ENCODE measurements at places on chromosomes 6 and 20.

DNA sequence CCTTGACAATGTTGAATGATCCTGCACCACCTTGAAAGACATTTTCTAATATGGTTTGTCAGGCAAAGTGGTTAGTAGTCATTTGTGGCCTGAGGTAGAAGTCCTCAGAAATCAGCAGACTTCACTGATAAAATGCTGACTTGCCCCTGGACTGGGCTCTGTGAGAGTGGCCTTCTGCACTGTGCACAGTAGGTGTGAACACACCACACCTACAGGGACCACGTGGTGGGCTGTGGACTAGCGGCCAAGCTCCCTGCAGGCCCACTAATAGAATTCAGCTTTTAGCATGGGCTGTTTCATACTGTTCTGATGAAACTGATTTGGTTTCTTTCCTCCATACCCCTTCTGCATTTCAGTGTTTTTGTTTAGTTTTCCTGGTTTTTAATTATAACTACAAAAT, 7.3 kb downstream of the BPHL start:
- DNase-seq = no peak

DNA sequence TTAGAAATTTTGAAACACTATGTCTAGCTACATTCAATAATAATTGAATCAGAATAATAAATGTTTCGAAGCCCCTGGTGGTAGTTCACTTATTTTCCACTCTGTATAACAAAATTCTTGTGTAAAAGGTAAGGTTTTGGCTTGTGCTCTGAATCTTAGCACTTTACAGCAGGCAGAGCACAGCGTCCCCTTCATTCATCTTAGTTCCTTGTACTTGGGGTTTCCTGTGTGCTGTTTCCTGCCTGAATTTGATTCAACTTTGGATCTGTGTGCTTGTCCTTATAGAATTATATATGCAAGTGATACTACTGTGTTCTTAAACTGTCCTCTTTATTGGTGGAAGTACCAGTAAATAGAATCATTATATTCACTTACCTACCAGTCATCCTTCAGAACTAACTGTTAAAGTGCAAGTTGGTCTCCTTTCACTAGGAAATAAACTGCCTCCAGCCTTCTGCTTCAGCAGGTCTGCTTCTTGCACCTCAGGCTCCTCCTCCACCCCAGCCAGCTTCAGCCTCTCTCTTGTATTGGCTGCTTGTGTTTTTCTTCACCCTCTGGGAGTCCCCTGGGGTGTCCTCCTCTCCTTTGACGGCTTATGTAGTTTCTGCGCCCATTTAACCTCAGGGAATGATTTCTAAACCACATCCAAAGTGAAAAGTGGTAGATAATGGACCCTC, 28.8 kb upstream of the TULP4 start:
- DNase-seq = no peak

DNA sequence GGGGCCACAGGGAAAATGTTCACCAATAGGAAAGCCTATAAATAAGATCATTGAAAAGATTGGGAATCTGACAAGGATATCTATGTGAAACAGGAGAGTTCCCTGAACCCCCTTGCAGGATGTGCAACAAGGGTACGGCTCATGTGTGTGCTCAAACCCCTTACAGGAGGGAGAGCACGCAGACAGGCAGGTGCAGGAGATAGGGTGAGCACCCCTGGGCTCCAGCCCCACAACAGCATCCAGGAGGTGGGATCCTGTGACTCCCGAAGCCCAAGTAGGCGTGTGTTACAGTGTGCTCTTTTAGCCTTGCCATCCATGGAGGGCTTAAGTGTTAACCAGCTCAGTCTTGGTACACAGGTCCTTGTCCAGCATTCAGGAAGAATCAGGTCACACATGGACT, 204.2 kb downstream of the BMP7 start:
- DNase-seq = no peak

DNA sequence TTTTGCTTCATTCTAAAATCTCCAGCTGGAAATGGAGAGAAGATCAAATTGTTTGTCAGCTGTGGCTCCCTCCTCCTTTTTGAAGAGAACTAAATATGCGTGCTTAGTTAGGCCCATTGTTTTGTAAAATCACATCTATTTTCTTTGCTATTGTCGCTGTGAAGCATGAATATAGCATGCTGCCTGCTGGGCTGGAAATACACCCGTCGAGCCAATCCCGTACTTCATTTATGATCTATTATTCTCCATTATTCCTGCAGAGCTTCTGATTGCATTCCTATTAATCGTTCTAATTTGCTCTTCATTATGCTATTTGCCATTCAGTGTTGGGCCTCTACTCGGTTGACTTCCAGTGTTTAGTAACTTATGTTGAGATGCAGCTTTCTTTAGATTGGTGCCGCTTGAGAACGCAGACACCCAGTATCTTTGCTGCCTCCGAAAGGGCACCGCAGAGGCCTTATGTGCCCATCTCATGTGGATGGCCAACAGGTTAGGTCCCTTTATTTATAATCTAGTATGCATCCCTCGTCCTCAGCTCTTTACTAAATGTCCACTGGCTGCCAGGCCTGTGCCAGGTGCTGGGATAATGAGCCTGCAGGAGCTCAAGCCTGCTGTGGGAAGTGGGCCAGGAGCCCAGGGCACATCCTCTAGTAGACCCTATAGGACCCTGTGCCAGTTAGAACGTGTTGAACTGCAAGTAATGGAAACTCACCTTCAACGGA, 45.6 kb downstream of the FAM50B start:
- DNase-seq = no peak

DNA sequence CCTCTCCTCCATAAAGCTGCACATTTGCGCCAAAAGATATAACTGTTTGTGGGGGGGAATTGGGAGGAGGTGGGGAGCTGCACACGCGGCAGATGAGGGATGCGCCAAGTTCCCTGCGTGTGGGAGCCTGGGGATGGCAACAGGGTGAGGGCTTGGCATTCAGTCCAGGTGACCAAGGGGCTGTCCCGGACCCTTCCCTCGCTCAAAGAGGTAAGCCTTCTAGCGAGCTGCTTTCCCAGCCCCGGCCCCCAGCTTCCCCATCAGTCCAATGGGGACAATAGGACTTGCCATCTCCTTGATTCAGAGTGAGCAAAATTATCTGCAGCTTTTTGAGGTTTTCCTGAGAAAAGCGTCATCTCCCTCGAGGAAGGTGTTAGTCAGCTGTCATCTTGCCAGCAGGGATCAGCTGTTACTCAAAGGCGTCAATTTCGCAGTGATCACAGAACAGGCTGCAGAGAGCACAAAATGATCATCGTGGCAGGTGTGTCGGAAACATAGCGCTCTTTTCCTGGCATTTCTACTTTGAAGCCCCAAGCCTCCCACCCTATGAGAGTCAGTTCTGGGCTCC, 21.3 kb downstream of the ZNF831 start:
- no peak for DNase-seq

DNA sequence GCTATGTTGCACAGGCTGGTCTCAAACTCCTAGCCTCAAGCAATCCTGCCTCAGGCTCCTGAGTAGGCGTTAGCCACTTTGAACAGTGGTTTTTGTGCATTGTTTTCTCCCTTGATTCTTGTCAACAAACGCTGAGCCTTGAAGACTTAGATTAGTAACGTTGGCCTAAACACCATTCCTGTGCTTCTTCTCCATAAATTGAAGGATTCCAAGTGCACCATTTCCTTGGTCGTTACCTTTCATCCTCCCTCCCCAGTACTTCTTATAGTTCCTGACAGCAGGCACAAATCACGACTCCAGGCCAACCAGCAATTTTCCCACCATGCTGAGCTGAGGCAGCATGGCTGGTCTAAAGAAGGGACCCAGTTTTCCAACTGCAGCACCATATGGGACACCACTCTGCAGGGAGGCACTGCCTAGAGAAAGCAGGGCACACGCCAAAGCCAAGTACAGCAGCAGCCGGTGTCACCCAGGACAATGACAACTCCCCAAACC, 8.9 kb downstream of the RPS10 start:
- DNase-seq = no peak

DNA sequence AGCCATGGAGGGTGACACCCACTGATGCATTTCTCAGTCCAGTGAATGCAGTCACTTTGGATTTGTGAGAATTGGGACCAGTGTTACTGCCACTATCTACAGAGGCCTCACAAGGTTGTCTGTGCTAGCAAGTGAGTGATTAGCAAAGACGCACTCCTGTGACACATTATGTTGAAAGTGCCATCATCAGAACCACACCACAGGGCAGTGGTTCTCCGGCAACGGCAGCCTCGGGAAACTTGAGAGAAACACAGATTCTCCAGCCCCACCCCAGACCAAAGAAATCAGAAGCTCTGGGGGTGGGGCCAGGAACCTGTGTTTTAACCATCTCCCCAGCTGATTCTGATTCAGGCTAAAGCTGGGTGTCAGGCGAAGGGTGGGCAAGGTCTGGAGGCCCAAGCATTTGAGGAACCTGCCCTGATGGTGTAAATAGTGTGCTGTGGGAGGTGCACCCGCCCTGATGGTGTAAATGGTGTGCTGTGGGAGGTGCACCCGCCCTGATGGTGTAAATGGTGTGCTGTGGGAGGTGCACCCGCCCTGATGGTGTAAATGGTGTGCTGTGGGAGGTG, 39.9 kb downstream of the TMEM242 start:
- no peak for DNase-seq

- DNase-seq = no peak
These were observed 13.2 kb downstream of the SYTL3 start for GRCh38 chr6:158662954-158663624.

DNA sequence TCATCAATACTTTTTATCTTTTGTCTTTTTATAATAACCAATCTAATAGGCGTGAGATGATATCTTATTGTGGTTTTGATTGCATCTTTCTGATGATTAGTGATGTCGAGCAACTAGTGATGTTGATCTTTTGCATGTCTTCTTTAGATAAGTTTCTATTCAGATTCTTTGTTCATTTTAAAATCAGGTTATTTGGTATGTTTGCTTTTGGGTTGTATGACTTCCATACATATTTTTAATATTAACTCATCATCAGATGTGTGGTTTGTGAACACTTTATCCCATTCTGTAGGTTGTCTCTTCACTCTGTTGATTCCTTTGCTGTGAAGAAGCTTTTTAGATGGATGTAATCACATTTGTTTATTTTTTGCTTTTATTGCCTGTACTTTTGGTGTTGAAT, 295.8 kb downstream of the BCKDHB start:
- no peak for DNase-seq

DNA sequence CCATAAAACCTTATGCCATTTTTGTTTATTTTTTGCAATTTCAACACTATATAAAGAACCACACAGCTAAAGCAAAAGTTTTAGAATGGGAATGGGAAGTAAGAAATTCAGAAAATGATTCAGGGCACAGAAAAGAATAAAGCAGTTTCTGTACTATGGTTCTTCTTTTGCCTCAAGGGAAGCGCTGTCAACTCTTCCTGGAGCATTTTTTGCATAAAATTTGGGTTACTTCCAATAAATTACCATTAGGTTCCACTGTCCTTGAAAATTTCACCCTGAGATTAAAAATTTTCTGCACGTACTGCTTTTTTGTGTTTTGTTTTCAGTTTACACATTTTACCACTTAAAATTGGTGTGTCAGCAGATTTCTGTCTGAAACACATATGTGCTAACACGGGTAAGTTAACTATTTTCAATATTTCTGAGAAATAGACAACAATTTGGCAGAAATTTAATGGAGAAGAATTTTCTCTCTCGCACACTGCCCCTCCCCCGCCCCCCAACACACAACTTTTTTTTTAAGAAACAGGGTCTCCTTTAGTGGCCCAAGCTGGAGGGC, 79.6 kb downstream of the ADAT2 start:
- DNase-seq = no peak

DNA sequence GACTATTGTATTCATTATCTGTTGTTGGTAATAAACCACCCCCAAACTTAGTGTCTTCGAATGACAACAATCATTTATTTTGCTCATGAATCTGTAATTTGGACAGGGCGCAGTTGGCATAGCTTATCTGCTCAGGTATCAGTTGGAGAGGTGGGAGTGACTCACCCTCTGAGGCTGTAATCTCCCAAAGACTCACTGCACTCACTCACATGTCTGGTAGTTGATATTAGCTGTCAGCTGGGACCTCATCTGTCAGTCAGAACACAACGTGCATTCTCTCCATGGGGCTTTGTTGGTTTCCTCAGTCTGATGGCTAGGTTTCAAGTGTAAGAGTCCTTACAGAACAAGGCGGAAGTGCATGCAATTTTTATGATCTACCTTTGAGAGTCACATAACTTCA, 219.0 kb upstream of the PRND start:
- no peak for DNase-seq

DNA sequence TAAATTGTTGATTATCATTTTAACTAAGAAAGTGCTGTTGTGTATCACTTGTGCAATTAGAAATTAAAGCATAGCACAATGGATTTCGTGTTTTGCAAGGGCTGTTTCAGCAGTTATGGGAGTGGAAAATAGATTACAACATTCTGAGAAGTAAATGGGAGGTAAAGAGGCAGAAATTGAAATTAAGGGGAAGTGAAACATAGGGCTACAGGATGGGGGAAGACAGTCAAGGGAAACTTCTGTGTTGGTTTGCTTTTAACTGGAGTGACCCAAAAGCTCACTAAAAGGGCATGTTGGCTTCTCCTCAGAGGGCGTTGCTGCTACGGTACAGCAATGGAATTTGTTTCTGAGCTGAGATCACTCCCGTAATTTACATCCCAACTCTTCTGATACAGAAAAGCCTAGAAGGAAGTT, 147.5 kb downstream of the BCAS1 start:
- DNase-seq = no peak

DNA sequence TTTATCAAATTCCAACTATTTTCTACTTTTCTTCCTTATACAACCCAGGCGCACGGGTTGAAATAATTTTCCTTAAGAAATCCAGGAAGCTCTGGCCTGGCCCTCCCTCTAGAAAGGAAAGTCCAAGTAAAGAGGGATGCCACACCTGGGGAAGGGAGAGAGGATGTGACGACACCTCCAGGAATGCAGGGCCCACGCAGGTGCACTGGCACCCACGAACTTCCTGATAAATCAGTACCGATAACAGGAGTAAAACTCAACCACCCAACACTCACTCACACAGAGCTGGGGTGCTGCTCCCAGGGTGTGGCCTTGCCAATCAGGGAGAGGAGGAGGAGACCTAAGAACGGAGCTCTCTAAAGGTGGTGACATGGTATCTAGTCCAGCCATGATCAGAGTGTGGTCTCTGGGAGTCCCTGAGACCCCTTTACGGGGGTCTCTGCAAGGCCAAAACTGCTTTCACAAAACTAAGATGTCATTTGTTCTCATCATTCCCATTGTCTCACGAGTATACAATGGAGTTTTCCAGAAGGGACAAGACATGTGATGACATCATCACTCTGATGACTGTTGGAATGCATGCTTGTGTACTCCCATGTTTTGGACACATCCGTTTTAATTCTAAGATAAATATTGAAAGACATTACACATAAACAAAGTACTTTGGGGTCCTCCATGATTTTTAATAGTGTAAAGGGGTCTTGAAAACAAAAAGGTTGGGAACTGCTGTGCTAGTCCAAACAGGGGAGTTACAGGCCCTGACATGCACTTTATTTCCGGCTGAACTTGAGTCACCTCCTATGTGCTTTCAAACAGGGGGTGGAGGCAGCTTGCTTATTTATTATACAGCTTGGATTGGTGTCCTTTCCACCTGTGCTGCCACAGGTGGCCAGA, 2.2 kb upstream of the PARD6B start:
- DNase-seq = no peak

All from NCI-H1048 (cell line).